Activated CD8-positive, alpha-beta memory T cell treated with anti-CD3 and anti-CD28 coated beads for 1 hour (primary cell): ENCODE measurements at places on chromosomes 4 and X.

DNA sequence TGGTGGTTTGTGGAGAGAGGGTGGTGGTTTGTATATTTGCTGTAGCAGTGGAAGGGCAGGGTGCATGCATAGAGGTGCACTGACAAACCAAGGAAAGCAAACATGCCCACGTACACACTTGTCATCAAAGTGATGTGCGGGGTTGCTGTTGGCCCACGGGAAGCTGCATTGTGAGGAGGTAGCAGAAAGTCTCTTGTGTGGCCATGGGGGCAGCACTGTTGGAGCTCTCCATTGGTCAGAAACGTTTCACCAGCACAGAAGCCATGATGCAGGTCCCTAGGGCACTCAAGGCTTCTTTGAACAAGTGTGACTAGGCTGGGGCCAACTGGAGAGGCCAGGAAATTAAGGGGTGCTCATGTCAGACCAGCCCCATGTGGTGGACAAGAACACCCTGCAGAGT lies 174.8 kb upstream of the KLF8 start:
- DNase-seq, result no peak

- no peak for DNase-seq
Measured at GRCh38 chr4:172857026-172857425, 311.6 kb upstream of the GALNT7 start.

DNA sequence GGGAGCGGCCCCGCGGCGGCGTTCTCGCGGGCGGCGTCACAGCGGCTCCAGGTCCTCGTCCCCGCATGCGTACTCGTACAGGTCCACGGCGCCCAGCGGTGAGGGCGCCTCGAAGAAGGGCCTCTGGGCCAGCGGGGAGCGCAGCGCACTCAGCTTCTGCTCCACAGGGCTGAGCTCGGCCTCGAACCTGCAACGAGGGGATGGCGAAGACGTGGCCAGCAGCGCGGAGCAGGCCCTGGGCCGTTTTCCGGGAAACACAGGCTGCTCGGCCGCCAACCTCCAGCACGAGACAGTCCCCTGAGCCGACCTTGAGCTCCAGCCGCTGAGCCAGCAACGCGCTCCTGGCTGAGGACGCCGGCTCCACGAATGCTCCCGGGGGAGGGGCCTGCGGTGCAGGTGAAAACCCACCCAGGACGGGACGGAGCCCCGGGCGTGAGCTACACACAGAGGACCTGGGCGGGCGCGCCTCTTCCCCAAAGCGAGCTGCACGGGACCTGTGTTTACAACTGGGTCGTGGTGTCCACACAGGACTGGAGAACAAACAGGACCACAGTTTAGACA lies 15.8 kb upstream of the GTPBP6 start:
- no peak for DNase-seq

DNA sequence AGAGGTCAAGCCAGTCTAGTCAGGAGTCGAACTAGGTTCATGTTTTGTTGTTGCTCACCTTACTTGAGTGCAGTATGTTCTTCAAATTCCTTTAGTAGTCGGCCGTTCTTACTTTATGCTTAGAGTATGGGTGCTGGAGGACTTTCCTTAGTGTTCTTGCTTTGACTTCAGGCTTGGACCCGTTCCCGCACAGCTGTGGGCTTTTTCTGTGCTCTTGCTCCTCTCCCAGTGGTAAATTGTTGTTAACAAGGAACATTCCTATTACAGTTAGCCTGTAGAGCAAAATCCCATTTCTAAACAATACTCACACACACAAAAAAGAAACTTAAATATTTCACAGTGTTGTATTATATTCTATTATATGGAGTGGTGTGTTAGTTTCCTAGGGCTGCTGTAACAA lies 113.5 kb downstream of the RAP1GDS1 start:
- DNase-seq, result no peak

DNA sequence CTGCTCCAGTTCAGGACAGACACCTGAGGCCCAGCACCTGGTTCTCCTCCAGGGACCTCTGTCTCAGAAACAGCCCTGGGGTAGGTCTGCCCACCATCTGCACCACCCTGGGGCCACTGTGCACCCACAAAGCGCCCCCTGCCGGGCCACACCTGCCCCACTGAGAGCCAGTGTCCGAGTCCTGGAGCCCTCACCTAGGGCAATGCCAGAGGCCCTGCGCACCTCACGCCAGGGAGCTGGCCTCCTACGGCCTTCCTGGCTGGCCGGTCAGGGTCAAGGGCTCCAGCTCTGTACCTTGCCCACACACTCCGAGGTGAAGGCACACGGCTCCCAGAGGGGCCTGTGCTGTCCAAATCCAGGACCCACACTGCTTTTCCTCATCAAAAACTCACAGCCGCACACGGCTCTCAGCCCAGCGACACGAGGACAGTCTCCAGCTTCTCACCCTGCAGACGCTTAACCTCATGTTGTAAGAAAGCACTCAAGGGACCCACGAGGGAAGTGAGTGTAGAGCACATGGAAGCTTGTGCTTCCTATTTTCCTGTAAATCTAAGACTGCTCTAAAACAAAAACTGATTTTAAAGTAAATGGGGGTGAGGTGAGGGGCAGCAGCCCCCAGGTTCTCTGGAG lies 5.4 kb downstream of the CTBP1 start:
- DNase-seq, result no peak

DNA sequence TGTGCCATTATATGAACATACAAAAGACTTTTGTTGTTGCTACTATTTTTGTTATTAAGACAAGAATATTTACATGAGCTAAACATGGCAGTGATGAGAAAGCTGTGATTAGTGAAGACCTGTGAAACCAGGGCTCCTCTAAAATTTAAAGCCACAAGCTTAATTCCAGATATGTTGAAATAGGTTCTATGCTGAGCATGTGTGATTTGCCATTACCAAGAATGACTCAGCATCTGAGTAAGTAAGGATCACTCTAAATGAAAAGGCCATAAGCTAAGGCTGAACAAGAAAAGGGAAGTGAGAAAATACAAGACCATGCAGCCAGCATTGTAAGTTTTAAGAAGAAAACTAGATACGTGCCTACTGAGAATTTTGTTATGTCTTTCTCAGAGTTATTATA lies 75.9 kb upstream of the CAMK2D start:
- no peak for DNase-seq

DNA sequence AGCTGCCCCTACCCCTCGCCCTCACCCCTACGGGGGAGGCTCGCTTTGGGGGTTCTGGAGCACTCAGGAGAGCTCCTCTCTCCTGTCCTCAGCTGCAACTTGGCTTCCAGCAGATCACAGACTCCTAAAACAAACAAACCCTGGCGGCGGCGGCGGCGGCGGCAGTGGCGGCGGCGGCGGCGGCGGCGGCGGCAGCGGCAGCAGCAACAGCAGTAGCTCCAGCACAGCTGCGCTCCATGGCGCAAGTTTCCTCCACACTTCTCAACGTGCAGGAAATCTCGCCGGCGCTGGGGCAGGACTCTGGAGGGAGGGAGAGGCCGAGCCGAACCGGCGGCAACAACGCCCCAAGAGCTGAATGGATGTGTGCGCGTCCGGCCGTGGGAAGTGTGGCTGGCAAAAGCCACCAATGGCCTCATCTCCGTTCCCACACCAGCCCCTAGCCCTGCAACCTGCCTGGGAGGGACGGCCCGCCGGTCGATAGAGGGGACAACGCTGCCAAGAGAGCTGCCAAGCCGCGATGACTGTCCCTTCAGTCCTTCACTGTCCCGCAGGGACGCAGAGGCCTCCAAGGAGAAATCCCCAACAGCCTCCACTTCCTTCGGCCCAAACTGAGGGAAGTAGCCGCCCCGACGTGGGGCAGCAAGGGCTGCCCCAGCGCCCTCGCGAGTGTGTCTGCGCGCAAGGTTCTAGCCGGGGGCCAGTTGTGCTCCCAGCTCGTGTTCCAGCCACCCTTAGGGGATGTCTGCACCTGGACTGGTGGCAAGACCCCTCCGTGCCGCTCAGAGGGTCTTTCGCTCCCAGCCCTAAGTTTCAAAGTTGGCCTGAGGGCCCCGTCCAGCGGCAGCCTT lies 775 bp downstream of the SHROOM4 start:
- DNase-seq, result no peak

DNA sequence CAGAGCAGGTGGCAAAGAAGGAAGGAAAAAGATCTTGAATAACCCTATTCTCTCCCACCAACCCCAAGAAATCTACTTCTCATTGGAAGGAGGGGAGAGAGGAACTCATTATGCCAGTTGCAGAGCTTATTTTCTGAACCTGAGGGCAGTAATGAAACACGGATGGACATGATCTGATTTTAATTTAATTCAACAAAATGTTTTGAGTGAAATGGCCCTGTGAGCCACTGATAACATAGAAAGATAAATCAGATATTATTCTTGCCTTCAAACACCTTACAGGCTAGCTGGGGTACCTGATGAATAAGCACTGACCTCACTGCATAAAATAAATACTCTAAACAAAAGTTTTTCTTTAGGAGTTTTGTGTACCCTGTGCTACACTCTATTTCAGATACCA lies 30.3 kb downstream of the DAPP1 start:
- DNase-seq, result no peak

- no peak for DNase-seq
Measured at GRCh38 chr4:186297013-186297645, 31.1 kb downstream of the F11 start.

DNA sequence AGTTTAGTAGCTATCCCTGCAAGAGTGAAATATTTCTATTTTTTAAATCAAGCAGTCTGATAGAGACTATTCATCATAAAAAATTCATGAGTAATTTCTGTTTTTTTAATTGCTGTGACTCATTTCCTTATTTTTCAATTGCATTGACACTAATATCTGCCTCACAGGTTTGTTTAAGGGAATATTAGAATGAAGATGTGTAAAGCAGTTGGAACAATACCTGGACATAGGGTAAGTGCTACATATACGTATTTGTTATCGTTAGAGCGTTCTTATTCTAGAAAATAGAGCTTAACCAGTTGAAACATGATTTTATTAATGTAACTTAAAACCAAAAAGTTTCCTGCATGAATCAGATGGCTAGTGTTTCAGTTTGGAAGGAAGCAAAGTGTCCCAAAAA lies 2211.3 kb downstream of the PCDH7 start:
- no peak for DNase-seq
